ENCODE measurements at places on chromosomes 5 and 9.

DNA sequence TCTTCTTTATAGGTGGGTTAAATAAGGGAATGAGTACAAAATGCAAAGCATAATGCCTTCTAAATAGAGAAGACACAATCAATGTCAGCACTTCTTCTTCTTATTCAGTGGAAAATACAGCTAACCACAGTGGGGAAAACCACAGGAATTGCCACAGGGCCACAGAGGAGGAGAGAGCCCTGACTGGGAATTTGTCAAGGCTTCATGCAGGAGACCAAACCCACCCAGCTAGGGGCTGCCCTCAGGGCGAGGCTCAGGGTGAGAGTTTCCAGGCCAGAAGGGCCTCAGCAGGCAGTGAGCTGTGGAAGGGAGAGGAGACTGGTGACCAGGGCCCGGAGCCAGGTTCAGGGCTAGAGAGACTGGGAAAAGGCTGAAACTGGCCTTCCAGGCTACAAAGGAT, 279.1 kb downstream of the MSX2 start:
- no peak for DNase-seq

DNA sequence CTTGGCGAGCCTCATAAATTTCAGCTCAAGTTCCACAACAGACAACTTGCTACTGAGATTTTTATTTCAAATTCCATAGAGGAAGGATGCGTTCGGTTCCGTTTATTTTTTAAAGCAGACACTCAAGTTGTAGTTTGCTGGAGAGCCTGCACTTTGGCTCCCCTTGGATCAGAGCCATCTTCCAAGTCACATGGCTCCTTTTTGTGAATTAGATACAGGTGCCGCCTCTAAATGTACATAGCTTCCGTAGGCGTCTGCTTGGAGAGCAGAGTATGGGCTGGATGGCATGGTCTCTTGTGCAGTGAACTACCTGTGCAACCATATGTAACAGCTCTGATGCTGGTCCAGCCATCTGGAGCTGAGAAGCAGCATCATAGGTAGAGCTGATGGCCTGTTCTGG, 73.9 kb upstream of the WWC1 start:
- DNase-seq = no peak

DNA sequence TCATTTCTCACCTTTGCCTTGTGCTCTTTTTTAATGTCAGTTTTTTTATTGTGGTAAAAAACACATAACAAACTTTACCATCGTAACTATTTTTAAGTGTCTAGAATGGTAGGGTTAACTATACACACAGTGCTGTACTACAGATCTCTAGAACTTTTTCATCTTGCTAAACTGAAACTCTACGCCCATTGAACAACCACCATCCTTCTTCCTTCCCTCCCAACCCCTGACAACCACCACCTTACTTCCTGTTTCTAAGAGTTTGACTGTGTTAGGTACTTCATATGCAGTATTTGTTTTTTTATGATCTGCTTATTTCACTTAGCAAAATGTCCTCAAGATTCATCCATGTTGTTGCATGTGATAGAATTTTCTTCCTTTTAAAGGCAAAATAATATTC, 54.9 kb downstream of the PSAT1 start:
- no peak for DNase-seq

GRCh38 chr5:10637944-10638343, 74.1 kb downstream of the ANKRD33B start:
- no peak for DNase-seq

DNA sequence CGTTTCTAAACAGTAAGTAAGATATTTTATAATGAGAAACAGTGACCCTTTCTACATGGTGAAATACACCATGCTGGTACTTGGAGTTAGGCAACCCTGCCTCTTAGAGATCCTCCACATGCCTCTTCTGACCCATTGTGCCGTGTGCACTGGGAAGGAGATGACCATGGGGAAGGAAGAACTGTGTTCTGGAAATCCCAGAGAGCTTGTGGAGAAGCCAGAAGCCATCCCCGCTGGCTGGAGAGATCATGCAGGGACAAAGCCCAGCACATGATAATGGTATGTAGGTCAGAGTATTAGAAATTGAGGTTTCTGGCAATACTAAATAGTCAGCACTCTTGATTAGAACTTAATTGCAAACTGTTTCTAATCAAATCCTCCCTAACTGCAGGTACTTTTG, 307.3 kb downstream of the FBXL7 start:
- no peak for DNase-seq

- no peak for DNase-seq
Observed at GRCh38 chr5:133193794-133194193, 142.0 kb downstream of the HSPA4 start.

GRCh38 chr5:172508471-172509404, 54.4 kb upstream of the SH3PXD2B start:
- DNase-seq = no peak

- no peak for DNase-seq
Observed at GRCh38 chr5:173454361-173454735, 126.1 kb upstream of the STC2 start.

GRCh38 chr9:72363908-72364678, 915 bp downstream of the ZFAND5 start:
- DNase-seq = peak; percentile 49

- no peak for DNase-seq
Observed at GRCh38 chr9:89837934-89838310, 233.1 kb downstream of the GADD45G start.

GRCh38 chr5:5203451-5203850, 63.3 kb downstream of the ADAMTS16 start:
- DNase-seq = no peak

DNA sequence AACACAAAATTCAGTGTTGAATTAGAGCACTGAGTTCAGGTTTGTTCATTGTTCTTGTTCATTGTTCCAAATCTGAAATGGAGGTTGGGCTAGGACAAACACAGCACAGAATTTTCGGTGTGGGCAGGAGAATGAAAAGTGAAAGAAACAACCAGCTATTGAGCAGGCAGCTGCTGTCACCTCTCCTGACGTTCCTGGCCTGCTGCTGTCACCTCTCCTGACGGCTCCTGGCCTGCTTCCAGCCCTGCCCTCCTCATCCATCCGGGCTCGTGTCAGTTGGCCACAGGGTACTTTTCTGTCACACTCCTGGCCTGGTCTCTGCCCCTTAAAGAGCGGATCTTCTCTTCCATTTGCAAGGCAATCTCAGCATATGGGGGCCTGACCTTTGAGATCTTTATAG, 45.2 kb upstream of the CKMT2 start:
- DNase-seq = no peak

GRCh38 chr9:30574355-30575151, 1809.9 kb upstream of the ACO1 start:
- no peak for DNase-seq

- DNase-seq = no peak
Observed at GRCh38 chr5:97044052-97044451, 98.4 kb downstream of the LIX1 start.

- no peak for DNase-seq
Observed at GRCh38 chr9:121839726-121840500, 188.5 kb downstream of the DAB2IP start.

DNA sequence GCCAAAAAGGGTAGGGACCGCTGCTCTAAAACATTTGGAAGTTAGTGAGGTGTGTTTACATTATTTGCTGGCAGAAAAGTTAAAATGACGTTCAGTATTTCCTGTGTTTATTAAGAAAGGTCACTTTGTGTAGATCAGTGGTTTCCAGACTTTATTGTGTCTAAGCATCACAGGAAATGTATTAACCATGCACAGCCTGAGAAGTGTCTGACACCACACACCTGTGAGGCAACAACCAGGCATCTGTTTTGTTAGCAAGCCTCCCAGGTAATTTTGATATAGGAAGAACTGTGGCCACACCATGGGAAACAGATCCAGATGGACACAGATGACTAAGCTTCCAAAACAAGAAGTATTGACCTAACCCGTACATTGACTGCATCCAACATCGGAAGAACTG, 12.0 kb downstream of the TTC1 start:
- no peak for DNase-seq

GRCh38 chr9:122364783-122365150, 6.1 kb upstream of the PTGS1 start:
- no peak for DNase-seq

GRCh38 chr5:179509845-179510244, 40.5 kb upstream of the RUFY1 start:
- DNase-seq = no peak

- DNase-seq = no peak
Observed at GRCh38 chr9:35518981-35519679, 29.2 kb downstream of the RUSC2 start.

GRCh38 chr5:74258314-74258665, 382.2 kb downstream of the ENC1 start:
- no peak for DNase-seq

DNA sequence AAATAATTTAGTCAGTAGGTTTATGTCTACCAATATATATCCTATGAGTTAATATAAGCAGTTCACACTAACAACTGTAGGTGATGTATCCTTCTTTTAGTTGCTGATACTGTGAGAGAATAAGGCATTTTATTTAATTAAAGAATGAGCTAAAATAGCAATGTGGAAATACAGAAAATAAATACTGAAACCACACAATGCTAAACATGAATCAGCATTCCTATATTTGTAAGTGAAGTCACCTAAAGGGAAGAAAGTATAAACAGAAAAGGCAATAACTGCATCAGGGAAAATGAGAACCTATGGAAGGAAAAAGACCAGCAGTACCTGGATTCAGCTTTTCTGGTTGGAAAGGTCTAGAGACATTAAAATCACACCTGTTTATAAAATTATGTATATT, 336.0 kb downstream of the PDE4D start:
- no peak for DNase-seq

GRCh38 chr5:119276978-119277377, 78.8 kb upstream of the TNFAIP8 start:
- no peak for DNase-seq

- no peak for DNase-seq
Observed at GRCh38 chr5:41246376-41246775, 33.0 kb upstream of the C6 start.

DNA sequence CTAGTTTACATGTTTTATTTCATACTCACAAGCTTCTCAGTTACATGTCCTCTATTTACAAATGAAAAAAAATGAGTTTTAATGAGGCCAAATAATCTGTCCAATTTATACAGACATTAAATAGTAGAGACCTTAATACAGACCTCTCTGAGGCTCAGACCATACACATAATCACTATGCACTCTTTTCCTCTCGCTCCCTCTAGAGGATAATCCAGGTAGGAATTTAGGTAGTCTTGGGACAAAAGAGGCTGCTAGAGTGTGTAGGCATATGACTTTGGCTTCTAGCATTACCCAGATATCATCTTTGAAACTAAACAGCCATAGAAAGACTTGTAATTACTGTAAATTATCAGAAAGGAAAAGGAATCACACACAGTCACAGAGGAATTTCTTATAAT, 444.7 kb downstream of the HINT1 start:
- no peak for DNase-seq

DNA sequence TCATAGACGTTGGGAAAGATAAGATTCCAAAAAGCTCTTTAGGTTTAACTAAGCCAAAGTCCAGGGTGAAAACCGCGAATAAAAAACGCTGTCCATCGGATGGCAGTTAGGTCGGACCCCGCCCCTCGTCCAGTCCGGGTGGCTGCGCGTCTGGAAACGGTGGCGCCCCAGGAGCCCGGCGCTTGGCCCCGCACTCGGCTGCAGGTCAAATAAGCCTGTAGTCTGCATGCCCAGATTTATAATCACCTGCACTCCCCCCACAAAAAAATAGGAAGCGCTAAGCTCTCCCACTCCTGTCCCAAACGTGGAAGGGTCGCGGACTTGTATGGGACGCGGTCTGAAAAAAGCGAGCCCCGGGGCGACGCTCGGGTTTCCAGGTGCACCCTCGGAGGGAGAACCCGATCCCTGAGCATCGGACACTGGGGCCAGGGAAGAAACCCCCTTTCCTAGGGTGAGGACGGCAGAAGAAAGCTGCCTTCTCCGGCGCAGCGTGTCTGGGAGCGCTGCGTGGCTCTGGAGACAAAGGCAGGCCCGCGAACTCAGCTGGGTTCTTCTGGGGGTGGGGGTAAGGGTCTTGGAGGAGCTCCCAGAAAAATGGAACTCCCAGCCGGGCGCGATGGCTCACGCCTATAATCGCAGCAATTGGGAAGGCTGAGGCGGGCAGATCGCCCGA, 923 bp upstream of the ZBTB5 start:
- no peak for DNase-seq

GRCh38 chr9:122222791-122223190, 6.0 kb downstream of the LHX6 start:
- DNase-seq = no peak

All from activated CD4-positive, alpha-beta T cell treated with anti-CD3 and anti-CD28 coated beads for 24 hours (primary cell).